ENCODE measurements at places on chromosomes 1 and 21. TPM values are rescaled to one million over a fixed set of nuclear protein-coding genes. Genes with fewer than 3 reads are reported as not detected.

Gene FAM110D
- total RNA-seq, result 4.1 TPM

Gene TPRG1L
- 40.3 TPM for total RNA-seq

Gene S100A7
- total RNA-seq, result not detected

Gene HMGCL
- total RNA-seq, result 37.7 TPM

Gene CDCA8
- total RNA-seq, result 8.1 TPM

Gene VTCN1
- total RNA-seq, result not detected

All from dermis microvascular lymphatic vessel endothelial cell (primary cell).